EH (cell line): ENCODE measurements at places on chromosomes 7 and 10.

DNA sequence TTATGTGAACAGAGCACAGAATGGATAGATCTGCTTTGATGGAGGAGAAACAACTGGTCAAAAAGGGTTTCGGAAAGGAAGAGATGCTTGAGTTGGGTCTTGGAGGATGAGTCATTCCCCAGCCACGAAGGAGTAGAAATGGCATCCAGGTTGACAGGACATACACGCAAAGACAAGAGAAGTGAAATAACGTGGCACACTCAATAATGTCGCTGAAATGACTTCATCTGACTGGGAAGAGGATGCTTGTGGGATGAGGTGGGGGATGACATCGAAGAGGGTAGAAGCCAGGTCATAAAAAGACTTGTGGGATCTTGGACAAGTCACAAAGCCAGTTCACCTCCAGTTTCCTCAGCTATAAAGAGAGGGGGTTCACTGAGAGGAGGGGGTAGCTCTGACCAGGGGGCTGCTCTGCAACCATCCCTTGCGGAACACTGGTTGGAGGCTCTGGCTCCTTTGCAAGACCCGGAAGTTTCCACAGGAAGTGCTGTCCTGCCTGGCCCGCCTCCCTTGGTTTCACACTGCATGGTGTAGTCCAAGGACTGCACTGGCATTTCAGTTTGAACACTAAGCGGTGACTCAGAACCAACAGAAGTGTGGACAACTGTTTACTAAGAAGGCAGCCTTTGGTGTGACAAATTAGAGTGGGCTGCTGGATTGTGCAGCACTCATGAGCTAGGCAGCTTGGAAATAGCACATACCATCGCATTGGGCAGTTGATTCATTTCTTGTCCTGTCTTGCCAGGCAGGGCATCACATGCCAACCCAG is 189.9 kb upstream of the ADO start:
- DNase-seq = peak; percentile 82

DNA sequence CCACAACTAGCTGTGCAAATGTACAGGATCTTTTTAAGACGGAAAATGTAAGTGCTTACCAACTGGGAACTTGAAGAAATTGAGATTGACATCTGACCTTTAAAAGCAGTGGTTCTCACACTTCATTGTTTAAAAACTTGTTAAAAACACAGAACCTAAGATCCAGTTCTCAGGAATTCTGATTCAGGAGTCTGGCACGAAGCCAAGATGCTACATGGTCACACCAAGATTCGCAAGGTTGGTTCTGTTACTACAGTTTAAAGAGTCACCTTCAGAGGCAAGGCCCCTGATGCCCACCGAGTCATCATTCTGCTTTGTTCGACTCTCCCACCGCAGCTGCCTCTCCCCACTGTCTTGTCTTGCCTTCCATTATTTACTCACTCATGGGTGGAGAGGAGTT is 113.3 kb downstream of the GLI3 start:
- no peak for DNase-seq

GRCh38 chr7:78140109-78140508 is 341.5 kb downstream of the PHTF2 start:
- peak; percentile 34 for DNase-seq

- no peak for DNase-seq
Observed at GRCh38 chr7:34886856-34887255, 150.4 kb downstream of the DPY19L1 start.

DNA sequence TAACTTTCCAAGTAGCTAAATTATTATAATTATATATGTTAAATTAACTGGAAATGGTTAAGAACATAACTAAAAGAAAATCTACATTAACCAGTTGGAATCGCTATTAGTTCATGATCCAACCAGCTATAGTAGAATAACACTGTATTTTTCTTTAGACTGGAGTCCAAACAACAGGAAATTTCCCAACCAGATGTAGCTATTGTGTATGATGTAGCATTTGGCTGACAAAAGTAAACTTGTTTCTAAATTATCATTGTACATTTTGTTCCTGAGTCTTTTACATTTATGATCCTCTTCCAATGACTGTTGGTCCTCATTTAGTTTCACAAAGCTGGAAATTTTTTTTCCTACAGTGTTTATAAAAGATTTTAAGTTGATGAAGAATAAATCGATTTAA is 62.1 kb downstream of the PAPSS2 start:
- no peak for DNase-seq

DNA sequence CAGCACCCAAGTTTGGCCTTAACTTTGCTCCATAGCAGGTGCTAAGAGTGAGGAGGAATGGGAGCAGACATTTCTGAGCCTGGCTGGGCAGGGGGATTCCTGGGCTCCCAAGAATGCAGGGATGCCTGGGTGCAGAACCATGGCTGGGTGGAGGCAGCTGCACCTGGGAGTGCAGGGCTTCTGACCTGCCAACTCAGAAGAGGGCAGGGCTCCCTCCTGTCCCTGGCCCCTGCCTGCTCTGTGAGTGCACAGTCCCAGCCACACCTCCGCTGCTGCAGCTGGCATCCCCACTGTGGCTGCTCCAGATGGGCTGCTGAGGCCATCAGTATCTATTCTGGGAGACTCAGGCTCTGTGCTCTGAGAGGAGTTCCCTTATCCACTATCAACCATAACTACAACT is 747.4 kb upstream of the VSTM2A start:
- no peak for DNase-seq

DNA sequence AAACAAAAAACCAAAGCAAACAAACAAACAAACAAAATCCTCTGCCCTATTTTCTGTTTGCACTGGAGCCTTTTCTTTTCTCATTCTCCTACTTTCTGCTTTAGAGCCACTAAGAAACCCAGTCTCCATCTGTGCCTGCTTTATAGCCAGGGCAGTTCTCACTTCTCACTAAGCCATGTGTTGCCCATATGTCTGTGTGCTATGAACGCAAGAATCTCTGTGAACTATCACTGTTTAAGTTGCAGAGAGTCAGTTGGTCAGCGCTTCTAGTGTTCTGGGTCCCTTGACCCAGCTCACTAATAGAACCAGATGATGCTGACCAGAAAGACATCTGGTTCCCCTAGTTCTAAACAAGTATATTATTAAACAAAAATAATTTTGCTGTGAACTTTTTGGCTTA is 81.4 kb downstream of the FAM185A start:
- peak; percentile 31 for DNase-seq
